ENCODE measurements at places on chromosomes 11 and 22.

- DNase-seq = no peak
Observed at GRCh38 chr11:68120273-68121066, 718 bp downstream of the CHKA start.

DNA sequence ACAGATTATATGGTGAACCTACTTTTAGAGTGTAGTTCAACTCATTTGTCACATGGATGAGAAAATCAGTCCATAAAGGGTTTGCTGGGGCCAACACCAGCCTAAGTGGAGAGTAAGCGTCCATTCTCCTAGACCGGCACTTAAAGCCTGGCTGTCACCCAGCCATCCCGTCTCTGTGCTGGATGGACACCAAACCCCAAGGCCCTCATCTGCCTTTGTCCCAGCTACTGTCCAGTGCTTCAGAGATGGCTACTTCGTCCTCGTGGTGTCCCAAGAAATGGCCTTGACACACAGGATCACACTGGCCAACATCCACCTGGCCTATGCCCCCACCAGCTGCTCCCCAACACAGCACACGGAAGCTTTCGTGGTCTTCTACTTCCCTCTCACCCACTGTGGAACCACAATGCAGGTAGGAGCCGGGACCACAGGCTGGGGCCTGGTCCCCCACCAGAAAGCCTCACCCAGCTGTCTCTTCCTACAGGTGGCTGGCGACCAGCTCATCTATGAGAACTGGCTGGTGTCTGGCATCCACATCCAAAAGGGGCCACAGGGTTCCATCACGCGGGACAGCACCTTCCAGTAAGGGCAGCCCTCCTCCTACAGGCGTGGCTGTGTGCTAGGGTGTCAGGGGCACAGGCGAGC, 3.5 kb downstream of the ZP1 start:
- DNase-seq = no peak

DNA sequence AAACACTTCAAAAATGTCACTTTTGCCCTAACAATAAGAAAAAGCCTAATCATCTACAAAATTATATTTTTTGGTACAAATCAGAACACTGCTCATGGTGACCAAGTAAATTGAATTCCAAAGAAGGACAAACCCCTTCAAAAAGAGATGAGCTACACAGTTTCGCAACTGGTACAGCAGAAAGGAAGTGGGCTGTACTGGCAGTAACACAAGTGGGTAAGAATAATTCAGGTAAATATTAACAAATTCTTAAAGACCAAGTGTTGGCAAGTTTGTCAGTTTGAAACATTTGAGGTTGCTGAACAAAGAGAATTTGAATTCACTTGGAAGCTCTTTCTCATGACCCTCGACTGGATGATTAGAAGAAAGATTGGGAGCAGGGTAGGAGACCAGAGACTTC, 35.5 kb downstream of the MSANTD4 start:
- no peak for DNase-seq

- DNase-seq = peak; percentile 30
Observed at GRCh38 chr11:76234416-76235232, 28.3 kb upstream of the WNT11 start.

- DNase-seq = no peak
Observed at GRCh38 chr22:42993651-42994275, 21.2 kb downstream of the PACSIN2 start.

DNA sequence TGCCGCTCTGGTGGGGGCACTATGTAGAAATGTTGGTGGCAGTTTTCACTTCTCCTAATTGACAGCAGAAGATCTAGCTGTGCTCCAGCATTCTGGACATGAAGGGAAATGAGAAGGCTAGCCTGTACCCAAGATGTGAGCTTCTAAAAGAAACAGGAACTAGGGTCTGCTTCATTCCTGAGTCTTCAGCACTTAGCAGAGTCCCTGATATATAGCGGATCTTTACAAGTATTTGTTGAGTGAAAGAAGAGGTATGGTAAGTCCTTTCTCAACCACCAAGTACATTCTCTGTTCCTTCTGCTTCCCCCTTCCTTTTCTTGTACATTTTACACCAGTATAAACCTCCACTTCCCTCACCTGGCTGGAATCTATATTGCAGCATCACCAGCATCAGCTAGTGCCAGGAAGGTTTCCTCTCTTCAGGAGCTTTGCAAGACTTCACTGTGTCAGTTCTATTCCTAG, 408.3 kb upstream of the CADM1 start:
- DNase-seq = no peak

DNA sequence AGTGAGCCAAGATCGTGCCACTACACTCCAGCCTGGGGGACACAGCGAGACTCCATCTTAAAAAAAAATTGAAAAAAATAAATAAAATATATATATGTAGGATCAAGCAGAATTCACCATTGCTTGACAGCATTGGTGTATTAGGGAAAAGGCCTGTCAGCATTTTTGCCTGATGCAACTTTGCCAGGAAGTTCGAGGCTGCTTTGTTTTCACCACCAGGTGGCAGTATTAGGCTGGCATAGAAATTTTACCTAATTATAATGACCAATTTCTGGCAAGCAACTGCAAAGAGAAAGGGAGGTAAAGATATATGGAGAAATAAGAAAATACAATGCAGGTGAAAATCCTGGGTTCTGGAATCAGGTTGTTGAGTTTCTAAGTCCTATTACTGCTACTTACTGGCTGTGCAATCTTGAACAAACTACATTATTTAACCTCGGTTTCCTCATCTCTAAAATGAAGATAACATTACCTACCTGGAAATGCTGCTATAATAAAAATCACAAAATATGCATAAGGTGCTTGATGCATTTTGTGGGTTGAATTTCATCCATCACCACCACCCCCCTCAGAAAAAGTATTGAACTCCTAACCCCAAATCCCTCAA, 24.7 kb downstream of the LAYN start:
- DNase-seq = no peak

DNA sequence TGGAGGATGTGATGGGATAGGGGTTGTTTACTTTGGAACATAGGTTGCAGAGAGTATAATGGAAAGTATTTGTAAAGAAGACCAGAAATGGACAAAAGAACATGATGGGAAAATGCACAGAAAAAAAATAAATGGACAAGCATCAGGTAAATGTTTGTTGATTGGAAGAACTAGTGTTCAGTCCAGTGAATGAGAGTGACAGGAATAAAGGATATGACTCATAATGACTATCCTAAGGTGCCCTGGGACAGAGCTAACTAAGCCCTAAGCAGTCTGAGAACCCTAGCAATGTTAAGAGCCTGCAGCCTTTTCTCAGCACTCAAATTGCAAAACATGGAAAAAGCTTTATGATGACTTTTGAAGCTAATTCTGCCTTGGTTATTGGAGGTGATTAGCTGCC, 732.8 kb upstream of the ANO5 start:
- DNase-seq = no peak

DNA sequence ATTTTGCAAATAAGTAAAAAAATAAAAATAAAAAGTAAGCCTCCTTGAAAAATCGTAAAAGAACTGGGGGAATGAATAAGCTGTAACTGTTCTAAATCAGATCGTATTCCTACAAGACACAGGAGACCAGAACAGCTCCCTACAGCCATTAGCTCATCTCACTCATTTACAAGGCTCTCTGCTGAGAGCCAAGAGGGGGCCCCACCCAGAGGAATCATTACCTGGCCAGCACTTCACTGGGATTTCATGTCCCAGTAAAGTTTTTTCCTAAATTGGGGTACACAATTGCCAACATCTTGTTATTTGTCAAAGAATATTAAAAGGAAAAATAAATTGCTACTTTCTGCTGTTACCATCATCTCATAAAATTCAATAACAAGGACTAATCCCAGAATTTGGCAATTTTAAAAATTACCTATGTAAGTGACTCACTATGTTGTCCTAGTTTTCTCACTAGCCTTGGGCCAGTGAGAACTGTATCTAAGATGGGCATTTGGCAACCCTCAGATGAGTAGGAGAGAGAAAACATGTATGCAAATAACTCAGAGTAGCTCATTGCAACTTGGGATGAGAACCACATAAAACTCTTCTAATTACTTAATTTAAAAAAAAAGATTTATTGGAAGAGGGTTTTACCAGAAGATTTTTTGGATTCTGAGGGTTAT, 18.4 kb upstream of the SMTN start:
- no peak for DNase-seq

- no peak for DNase-seq
Observed at GRCh38 chr11:112599856-112600533, 339.3 kb upstream of the PLET1 start.

DNA sequence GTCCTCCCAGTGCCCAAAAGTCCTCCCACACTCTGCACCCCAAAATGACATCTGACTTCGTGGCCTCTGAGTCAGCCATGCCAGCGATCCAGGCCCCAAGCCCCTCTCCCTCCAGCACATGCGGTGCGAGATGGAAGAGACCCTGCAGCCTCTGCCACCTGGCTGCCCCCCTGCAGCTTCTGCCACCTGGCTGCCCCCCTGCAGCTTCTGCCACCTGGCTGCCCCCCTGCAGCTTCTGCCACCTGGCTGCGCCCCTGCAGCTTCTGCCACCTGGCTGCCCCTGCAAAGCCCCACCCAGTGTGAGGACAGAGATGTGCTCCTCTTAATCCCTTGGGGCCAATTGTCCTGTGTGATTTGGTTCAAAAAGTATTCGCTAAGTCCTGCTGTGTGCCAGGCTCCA, 68.0 kb downstream of the WNT7B start:
- no peak for DNase-seq

DNA sequence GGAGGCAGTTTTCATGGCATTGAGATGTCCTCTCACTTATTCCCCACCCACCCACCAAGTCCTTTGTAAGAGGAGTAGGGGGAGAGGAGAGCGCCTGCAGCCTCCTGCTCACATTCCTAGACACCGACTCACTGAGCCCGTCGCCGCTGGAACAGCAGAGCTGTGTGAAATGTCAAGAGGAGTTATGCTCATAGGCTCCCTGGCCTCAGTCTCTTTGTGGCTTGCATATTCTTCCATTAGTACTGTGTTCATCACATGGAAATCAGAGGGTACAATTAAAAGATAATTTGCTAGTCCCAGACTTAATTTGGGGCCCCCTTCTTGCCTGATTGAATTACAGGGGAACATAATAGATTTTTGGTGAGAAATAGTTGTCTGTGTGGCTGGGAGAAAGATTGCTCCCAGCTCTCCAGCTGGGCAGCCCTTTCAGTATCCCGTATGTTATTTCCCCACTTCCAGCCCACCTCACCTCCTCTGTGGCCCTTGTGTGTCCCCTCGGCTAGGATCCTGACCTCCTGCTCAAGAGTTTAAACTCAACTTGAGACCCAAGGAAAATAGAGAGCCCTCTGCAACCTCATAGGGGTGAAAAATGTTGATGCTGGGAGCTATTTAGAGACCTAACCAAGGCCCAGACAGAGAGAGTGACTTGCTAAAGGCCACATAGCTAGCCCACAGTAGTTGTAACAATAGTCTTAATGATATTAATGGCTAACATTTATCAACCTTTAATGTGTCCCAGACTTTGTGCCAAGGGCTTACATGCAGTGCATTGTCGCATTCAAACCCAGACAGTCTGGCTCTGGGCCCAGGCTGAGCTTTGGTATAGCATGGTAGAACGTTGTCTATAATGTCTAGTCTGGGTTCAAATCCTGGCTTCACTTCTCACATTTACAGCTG, 32.2 kb downstream of the LIMK2 start:
- peak; percentile 15 for DNase-seq

GRCh38 chr11:94888204-94888603, 85.2 kb downstream of the CWC15 start:
- DNase-seq = no peak

GRCh38 chr11:22539821-22540256, 85.8 kb downstream of the FANCF start:
- DNase-seq = no peak

- no peak for DNase-seq
Observed at GRCh38 chr11:60766547-60766946, 9.9 kb downstream of the MS4A15 start.

DNA sequence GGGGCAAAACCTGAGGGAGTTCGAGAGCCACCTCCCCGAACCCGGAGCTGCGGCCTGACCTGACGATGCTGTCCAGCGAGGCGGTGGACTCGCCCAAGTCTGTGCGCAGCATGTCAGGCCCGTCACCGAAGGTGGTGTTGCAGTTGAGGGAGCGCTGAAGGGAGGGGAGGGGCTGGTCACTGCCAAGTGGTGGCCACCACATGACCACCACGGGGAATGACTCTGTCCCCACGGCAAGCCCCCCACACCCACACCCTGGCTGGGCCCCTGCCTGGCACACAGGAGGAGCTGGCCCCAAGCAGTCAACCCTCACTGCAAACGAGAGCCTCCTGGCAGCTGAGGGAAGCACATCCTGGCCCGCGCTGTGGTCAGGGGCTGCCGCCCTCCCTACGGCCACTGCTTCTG, 30.8 kb downstream of the TRMU start:
- no peak for DNase-seq

- DNase-seq = no peak
Observed at GRCh38 chr11:19597206-19597605, 115.4 kb upstream of the NAV2 start.

GRCh38 chr22:49525801-49526535, 301.7 kb downstream of the BRD1 start:
- DNase-seq = no peak

DNA sequence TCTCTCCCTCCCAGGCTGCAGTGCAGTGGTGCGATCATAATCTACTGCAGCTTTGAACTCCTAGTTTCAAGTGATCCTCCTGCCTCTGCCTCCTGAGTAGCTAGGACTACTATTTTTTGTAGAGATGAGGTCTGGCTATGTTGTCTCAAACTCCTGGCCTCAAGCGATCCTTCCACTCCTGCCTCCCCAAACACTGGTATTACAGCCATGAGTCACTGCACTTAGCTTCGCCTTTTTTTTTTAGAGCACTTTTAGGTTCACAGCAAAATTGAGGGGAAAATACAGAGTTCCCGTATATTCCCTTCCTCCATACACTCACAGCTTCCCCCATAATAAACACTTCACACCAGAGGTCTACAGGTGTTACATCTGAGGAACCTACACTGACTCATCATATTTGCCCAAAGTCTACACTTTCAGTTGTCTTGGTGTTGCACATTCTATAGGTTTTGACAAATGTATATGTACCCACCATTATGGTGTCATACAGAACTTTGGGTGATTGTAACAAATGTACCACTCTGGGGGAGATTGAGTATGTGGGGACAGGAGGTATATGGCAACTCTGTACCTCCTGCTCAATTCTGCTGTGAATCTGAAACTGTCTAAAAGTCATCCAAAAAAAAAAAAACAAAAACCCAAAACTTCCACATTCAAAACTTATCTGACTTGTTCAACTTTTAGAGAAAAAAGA, 11.3 kb upstream of the SLC37A4 start:
- DNase-seq = no peak

DNA sequence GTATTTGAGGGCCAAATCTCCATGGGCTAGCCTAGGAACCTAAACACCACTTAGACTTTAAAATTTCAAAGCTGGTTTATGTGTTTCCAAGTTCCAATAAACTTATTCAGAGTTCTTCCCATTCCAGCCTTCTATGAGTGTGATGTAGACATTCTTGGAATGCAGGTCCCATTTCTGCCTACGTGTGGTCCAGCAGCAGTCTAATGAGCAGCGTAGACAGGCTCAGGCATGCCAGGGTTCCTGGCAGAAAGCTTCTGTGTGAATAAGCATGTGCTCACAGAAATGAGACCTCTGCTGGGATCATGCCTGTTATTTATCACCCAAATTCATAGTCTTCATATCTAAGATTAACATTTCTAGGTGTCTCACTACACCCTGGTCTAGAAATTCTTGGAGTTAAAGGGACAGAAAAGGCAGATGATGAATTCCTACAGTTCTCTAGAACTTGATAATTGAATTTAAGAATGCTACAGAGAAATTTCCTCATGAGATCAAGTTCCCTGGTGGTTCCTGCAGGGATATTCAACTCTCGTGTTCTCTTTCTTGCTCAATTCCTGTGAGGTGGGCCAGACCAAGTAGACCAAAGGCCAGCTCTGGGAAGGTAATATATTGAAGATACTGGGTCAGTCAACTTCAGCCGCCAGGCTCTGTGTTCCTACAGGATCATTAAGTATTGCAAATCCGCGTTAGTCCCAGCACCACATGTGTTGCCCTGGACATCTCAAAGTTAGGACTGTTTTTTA, 17.6 kb downstream of the RNF185 start:
- DNase-seq = peak; percentile 65

All from AG09319 (cell line).